Kidney epithelial cell (primary cell): ENCODE measurements at places on chromosomes 6 and 20. TPM values are rescaled to one million over a fixed set of nuclear protein-coding genes. Genes with fewer than 3 reads are reported as not detected.

CFB gene
- total RNA-seq, result 1.9 and 13.8 TPM in 2 replicates

DNA sequence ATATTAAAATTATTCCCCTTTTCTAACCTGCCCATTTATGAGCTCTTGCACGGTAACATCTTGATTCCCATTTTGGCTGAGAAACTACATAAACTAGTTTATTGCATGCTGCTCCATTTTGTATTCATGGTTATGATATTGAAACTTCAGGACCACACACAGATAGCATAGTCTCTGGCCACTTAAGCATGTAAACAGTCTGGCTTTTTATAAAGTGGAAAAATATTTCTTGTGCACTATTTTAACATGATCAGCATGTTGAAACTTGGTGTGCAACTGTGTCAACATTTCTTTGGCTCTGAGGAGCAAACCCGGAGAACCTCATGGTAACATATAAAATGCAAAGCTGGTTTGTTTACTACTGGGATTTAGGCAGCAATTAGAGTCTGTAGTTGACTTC, 70.7 kb downstream of the SLX4IP start:
- DNase-seq, result no peak

LKAAEAR1 gene
- not detected in 2 replicates for total RNA-seq

GRCh38 chr20:10573273-10573950, 100.4 kb downstream of the JAG1 start:
- DNase-seq, result no peak

- DNase-seq, result peak; percentile 91
These were observed 81.4 kb downstream of the SERAC1 start for GRCh38 chr6:158086504-158087223.

DNA sequence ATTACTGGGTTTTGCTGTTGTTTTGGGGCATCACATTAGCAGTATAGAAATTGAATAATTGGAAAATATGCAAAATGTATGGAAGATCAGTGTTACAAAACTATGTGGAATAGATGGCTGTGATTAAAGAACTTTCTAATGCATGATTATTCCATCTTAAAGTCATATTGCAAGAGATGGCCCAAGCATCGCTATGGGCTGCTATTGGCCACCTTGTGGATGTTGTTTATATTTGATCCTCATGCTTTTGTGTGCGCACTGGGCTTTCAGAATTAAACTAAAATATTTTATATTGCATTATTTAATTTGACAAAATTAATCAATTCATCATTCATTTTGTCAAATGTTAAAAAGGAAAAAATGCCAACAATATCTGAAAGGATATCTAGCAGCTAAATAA, 16.1 kb upstream of the HMGN3 start:
- DNase-seq, result no peak

DNA sequence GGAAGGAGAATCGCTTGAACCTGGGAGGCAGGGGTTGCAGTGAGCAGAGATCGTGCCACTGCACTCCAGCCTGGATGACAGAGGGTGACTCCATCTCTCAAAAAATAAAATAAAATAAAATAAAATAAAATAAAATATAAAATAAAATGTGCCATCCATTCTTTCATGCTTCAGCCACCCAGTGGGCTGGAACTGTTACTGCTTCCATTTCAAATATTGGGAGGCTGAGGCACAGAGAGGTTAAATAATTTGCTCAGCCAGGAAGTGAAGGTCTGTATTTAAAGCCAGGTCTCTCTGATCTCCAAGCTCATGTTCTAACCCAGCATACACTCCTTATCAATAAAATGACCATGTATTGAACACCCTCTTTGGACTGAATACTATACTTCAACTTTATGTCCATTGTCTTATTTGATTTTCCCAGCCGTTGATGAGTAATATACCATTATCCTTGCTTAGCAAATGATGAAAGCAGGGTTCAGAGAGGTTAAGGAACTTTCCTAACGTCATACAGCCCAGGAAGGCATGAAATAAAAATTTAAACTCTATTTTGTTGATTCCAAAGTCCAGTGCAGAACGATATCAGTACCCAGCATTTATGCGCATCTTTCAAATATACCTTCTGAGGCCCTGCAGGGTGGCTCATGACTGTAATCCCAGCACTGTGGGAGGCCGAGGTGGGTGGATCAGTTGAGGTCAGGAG, 25.8 kb upstream of the SLC9A8 start:
- no peak for DNase-seq
